ENCODE measurements at places on chromosomes 4 and X.

GRCh38 chr4:42676066-42676951, 19.4 kb upstream of the ATP8A1 start:
- no peak for DNase-seq

- DNase-seq, result peak; percentile 63
These were observed 66.8 kb downstream of the POLA1 start for GRCh38 chrX:24760363-24761000.

GRCh38 chr4:187124331-187124730, 400.7 kb upstream of the FAT1 start:
- no peak for DNase-seq

- no peak for DNase-seq
These were observed 18.3 kb downstream of the CD99L2 start for GRCh38 chrX:150879855-150880807.

DNA sequence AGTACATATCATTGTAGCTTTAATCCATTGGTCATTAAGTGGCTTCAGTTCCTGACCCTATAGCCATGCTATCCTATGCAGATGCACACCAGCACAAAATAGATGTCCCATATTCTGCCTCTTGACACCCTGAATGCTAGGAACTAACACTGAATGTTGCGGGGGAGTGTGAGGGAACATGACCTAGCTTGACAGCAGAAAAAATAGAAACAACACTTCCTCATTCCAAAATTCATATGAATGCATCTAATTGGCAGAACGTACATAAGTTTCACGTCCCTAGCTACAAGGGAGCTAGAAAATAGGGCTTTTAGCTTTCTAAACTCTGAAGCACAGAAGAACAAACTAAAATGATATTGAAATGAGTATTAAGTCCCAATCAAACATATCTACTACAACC, 14.4 kb upstream of the DCAF8L1 start:
- no peak for DNase-seq

Measured in iris pigment epithelial cell (primary cell).